ENCODE measurements at places on chromosomes 2 and 18.

DNA sequence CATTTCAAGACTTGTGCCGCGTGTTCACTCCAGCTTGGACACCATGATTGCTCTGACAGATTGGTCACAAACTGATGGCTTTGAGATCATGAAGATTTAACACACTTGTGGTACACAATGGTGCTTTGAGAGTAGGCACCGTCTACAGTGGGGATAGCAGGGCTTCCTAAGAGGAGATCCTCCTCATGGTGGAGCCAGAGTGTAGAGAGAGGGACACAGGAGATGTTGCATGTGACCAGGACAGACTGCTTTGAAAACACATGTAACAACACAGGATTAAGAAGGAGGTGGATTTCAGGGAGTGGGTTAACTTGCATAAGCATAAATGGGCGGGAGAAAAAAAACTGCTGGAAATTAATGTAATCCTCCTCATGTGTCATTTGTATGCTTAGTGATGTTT, 95.7 kb upstream of the LINC00305 start:
- peak; percentile 12 for DNase-seq

DNA sequence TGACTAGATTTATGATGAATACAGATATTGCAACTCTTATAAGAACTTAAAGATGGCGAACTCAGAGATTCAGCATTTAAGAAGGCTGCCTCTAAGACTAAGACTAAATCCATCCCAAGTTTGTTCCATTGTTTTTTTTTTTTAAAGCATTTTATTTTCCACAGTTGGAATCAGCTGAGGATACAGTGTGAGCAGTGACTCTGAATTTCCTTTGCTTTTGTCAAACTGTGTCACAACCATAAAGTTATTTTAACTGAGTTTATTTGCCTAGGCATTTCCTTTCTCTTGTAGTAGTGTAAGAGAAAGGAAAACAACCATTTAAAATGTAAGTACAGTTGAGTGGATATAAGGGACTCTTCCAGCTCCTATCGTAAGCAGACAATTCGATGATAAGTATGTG, 63.9 kb downstream of the ZEB2 start:
- DNase-seq, result no peak

- peak; percentile 27 for DNase-seq
These were observed 25.6 kb downstream of the ZNF236 start for GRCh38 chr18:76847916-76848315.

DNA sequence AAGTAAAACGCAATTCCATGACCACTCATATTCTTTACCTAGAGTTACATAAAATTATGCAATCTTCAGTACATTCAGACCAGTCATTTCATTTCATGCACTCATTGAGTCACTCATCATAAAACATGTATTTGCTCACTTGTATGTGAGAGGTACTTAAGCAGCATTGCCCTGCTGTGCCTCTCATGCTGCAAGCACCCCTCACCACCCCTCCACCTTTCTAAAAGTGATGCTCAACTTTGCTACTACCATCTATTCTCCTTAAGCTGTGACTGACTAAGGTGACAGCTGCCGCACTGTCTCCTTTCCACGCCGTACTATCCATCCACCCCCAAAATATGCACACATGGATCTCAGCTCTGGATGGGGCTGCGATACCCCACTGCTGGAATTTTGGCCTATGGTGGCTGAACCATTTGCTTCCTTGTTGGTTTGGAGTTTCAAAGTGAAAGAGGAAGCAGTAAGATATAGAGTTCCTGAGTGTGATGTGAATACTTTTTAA, 7.2 kb downstream of the ARHGAP25 start:
- DNase-seq, result no peak

DNA sequence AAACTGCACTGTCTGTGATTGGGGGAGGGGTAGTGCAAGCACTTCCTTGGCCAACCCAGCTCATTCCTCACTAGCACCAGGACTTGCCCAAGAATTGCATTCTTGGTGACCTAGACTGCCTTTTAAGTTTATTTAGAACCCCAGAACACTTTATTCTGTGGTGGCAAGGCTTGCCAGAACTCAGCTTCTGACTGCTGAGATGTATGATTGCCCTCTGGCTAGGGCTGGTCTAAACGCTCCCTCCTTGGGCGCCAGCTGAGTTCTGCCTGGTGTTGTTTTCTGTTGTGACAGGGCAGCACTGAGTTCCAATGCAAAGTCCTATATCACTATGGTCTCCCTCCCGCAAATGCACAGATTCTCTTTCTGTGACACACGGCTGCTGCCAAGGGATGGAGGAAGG, 247.7 kb downstream of the ZNF385B start:
- DNase-seq, result no peak

- no peak for DNase-seq
These were observed 19.6 kb downstream of the COMMD1 start for GRCh38 chr2:61924895-61925663.

DNA sequence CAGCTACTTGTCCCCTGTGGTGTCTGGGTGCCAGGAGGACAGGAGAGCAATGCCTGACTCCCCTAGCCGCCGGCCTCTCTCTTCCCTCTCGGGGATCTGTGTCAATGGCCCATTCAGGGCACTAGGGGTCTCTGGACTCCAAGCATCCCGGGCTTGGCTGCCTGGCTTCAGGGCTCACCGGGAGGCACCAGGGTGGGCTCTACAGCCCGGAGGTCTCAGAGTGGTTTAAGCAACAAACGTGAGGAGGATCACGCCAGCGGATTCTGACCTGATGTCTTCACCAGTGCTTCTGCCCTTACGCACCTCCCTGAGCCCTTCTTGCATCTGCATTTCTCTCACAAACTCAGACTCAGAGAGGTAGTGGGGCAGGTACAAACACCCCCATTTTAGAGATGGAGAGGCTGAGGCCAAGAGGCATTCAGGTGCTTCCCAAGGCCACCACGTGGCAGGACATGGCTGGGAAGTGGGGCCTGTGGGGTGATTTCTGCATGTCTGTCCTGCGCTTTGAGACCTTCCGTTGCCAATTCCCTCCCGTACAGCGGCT, 243.0 kb downstream of the CELF4 start:
- DNase-seq, result peak; percentile 76

DNA sequence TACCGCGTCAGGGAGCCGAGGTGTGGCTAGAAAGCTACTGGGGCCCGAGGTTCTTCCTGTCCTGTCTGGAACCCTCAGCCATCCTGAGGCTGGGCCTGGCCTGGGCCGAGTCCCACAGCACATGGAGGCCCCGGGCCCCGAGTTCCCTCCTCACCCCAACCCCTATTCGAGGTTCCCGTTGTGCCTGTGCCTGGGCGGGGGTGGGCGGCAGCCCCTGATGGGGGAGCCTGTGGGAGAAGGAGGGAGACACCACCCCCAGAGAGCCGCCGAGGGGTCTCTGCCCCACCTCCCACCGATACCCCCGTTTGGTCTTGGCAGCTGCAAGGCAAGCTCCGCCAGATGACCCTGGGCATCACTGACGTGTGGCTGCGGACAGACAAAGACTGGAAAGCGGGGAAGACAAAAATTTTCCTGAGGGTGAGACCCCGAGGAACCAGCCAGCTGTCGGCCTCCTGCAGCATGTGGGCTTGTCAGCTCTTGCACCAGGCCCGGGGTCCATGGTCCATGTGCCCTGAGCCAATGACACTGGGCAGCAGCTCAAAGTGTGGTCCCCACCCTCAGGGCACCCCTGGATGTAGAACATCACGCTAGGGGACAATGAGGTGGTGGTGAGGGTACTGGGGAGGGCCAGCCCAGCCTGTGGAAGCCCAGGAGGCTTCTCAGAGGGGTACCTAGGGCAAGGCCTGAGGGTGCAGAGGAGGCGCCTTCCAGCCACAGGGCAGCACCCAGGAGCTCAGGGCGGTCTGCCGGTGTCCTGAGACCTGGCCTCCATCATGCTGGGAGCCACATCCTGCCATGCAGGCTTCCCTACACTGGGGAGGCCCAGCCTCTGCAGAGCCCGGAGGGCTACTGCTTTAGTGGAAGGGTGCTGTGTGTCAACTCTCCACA, 52.5 kb upstream of the GPR17 start:
- no peak for DNase-seq

DNA sequence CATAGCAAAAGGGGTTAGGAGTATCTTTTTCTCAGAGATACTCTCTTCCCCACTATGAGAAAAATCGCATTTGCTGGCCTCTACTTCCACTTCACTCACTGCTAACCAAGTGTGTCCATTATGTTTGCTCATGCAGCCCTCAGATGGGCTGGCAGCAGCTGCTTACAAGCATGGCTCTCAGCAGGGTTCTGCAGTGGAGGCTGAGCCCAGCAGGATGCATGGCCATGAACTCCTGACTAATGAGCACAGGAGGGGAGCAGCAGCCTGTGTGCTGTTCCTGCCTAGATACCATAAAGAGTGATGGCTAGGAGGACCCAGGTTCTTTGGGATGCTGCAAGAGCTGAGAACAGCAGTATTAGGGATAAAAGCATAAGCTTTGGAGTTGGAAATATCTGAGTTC, 316.9 kb upstream of the THSD7B start:
- DNase-seq, result no peak

DNA sequence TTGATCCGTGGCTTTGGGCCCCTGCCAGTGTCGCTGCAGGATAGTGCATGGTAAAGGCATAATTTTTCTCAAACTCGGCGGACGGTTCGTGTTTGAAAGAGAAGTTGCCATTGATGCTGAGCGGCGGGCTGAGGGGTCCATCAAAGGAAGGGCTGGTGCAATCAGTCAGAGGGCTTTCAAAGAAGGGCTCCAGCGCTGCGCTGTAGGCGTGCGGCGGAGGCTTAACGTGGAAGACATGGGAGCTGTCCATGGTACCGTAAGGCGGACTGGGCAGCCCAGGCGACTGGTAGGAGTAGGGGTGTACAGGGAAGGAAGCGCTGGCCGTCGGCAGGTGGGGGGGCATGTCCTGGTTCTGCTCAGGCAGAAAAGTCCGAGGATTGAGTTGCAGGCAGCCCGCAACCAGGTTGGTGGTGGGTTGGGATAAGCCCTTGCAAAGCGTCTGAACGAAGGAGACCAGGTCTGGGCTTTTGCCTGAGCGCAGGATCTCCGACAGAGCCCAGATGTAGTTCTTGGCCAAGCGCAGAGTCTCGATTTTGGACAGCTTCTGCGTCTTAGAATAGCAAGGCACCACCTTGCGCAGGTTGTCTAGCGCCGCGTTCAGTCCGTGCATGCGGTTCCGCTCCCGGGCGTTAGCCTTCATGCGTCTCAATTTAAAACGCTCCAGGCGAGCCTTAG, 2.3 kb downstream of the NEUROD1 start:
- peak; percentile 96 for DNase-seq

- no peak for DNase-seq
These were observed 188.5 kb downstream of the HDAC4 start for GRCh38 chr2:239212121-239212928.

GRCh38 chr2:104415284-104415683, 438.6 kb upstream of the POU3F3 start:
- DNase-seq, result no peak

GRCh38 chr2:149101818-149102217, 63.3 kb downstream of the LYPD6B start:
- DNase-seq, result no peak

GRCh38 chr2:227351639-227352038, 26.6 kb downstream of the MFF start:
- no peak for DNase-seq

DNA sequence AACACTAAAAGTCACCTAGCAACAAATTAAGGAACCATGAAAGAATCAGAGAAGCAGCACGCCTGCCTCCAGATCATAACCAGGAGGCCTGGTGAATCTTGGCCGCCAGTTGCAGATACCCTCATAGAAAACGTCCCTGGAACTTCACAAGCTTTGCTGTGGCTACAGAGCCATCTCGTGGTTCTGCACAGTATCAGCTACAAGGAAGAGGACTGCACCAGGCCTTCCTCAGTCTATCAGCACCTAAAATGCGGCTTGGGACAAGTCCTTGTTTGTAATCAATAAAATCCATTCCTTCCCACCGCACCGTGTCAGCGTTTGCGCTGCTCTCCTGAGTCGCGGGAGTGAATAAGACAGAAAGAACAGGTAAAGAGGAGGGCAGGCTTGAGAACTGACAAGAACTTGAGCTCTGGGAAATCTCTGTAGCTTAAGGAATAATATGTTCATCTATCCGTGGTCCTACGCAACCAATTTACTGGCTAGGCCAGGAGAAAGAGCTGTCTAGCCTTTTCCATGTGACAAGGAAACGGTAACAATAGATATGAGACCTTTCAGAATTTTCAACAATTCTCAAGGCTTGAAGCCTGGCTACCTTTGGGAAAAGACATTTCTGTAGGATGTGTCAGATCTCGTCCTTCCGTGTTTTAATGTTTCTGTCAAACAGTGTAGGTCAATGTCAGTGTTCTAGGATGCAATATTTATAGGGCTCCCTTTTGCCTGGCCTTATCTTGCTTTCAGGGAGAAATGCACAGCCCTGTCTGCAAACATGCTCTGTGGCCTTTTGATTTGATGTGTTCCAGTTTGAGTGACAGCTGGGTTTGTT, 128.5 kb upstream of the RAB12 start:
- peak; percentile 76 for DNase-seq

DNA sequence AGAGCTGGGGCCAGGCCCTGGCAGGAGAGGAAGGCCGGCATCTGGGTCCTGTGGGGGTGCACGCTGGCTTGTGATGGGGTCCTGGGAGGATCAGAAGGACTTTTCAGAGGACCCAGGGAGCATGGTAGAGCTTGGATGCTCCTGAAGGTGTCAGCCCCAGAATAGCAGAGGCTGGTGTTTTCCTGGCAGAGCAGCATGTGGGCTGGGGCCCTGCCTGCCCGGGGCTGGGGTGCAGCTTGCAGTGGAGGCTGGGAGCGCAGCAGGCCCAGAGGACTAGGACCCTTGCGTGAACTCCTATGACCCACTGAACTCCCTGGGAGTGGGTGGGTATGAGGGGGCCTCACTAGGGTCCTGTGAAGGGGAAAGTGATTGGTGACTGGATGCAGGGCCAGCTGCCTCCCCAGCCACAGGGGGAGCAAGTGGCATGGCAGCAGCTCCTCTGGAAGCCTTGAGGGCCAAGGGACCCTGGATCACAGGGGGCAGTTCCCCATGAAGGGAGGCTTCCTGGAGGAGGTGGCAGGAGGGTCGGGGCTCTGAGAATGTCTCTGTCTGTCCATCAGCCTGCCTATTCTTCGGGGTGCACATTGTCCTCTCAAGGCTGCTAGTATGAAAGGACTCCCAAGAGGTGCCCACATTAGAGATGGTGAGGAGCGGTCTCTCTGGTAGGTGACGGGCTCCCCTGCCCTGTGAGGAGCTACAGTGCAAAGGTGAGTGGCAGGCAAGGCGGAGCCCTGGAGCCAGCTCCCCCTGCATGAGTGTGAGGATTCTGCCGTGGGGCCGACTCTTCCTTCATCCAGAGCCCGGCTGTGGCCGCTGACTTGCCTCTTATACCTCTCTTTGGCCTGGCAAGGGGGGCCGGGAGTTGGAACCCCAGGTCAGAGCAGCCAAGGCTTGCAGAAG, 249.0 kb downstream of the DYSF start:
- DNase-seq, result no peak

GRCh38 chr2:223597076-223597475, 5.1 kb downstream of the SCG2 start:
- no peak for DNase-seq

GRCh38 chr18:58347135-58347534, 281.8 kb downstream of the ALPK2 start:
- no peak for DNase-seq

DNA sequence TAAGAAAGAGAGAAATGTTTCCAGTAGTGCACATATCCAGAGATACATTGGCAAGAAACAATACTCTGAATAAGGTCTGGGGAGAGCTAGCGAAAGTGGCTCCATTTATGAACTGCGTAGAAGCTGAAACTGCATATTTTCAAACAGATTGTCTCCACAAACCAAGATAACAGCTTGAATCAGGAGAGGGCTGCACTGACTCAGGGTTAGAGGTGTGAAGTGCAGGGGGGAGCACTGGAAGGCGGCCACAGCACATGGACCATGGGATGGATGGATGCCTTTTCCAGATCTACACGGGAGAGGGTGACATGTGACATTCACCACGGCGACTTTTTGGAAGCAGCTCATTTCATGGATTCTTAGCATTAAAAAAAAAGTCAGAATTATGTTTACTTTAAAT, 729.4 kb downstream of the RNF144A start:
- no peak for DNase-seq

Data from neural progenitor cell (in vitro differentiated cells).